ENCODE measurements at places on chromosomes 12 and 14.

DNA sequence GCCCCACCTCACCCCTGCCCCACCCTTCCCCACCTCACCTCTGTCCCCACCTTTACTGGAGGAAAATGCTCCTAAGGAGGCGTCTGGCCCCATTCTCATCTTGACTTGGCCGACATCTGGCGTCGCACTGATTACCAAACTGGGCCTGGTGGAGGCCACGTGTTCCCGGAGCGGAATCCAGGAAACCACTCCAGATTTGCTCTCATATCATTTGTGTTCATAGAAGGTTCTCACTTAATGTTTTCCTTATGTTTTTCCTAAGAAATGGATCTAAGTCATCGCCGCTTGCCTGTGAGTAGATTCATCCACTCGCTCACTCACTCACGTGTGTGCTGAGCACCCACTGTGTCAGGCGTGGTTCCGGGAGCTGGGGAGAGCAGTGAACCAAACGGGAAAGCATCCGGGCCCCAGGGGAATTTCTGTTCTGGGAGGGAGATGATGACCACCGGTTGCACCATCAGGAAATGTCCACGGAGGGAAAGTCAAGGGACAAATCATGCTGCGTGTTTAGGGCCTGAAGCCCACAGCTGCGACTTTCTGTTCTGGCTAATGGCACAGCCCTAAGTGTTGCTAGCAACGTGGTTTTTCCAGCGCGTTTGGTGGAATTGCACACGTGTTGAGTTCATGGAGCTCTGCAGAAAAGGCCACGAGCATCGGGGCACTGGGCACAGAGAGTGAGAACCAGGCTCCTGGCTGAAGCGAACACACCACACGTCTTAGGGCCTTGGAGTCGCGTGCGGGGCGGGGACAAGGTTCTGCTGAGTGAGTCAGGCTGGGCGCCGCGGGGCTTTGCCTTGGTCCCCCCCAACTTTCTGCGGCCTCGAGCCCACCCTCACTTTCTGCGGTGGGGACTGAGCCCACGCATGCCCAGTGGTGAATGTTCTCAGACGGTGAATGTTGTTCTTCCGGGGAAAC, 57.7 kb downstream of the ADGRD1 start:
- DNase-seq, result no peak

GRCh38 chr14:52094546-52095271, 25.9 kb upstream of the NID2 start:
- no peak for DNase-seq

GRCh38 chr12:84637926-84638325, 274.7 kb downstream of the SLC6A15 start:
- no peak for DNase-seq

DNA sequence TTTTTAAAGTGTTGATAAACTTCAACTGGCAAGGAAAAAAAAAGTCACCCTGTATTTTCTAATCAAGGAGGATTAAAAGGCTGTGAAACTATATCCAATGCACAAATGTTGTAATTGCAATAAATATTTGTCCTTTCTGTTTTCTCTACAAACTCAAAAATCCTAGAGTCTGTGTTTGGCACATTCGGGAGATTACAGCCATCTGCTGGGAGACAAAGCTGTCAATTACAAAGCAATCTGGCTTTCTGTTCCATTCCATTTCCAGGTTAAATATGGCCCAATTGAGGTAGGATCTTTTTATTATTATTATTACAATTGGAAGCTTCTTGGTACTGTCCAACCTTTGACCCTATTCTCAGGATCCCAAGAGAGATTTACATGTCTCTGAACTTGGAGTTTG, 295.9 kb downstream of the DIO2 start:
- no peak for DNase-seq

DNA sequence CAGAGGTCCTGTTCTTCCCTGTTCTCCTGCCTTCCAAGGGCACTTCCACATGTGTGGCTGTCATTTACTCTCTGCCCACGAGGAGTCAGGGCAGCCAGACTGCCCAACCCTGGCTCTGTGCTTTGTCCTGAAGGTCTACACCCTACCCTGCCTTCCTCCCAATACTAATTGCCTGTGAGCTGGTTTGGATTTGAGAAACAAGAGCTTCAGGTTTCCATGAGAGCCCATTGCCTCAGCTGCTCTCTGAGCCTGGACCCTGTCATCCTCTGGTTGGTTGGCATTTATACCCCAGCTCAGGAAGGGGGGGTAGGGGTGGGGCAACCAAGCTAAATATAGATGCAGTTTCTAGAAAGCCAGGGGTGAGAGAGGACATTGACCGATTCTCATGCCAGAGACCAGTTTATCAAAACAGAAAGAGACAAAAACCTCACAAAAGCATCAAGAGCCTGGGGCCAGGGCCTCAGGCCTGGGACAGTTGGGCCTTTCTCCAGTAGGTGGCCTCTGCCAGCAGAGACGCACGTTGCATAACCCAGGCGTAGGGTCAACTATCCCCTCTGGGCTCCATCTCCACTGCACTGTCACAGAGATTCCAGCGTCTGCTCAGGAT, 34.5 kb downstream of the VDR start:
- DNase-seq, result no peak

- no peak for DNase-seq
Observed at GRCh38 chr14:49972823-49973222, 79.9 kb downstream of the ARF6 start.

GRCh38 chr14:79275292-79275655, 936.0 kb downstream of the DIO2 start:
- no peak for DNase-seq

DNA sequence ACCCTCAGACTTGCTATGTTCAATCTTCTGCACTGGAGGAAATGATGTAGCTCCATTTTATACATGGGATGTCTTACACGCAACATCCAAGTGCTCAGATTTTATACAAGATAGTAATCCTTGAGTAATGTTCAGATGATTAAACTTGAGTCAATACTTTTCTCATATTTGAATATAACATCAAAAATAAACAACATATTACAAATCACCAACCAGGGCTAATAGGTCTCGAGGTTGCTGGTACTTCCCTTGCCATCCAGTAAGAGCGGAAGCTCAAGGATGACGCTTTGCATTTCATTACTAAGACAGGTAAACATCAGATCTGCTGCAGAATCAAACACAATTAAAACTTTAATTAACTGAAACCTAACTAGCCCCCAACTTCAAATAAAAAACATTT, 97.3 kb downstream of the FOXN3 start:
- no peak for DNase-seq

DNA sequence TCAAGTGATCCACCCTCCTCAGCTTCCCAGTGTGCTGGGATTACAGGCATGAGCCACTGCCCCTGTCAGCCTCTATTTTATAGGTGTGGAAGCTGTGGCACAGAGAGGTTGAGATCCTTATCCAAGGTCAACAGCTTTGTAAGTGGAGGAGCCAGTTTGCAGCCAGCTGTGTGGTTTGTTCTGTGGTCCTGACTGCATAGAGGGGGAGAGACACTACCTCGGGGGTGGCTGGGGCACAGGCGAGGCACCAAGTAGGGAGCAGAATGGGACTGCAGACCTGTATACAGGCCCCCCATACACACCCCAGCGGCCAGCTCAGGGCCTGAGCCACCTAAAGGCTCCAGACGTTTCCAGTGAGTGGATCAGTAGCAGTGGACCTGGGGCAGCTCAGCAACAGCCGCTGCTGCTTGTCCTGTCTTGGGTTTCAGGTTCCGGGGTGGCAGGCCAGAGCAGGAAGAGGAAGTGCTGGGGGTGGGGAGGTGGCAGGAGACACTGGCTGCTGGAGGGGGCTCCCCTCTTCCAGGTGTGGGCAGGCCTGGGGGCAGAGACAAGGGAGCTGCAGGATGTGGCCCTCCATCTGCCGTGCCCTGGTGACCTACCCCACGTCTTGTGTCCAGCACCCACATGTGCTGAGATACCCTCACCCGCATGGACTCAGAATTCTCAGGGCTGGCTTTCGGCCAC, 11.0 kb downstream of the ORAI1 start:
- peak; percentile 37 for DNase-seq

- DNase-seq, result no peak
Observed at GRCh38 chr14:68418174-68419118, 374.4 kb downstream of the ZFP36L1 start.

DNA sequence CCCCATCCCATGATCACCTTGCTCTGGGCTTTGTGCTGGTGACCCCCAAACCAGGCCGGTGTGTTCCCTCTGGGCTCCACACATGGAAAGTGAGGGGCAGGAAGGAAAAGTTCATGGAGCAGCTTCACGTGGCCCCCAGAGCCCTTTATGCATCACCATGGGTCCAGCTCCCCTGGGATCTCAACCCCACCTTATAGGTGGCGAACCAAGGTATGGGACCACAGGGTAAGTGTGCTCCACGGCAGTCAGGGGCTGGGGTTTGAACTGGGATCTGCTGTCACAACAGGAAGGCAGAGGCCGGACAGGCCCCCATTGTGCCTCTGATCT, 7.4 kb upstream of the BEGAIN start:
- DNase-seq, result no peak

Data from activated T-helper 1 cell treated with Interleukin-2 at 50 U/mL for 16 hours (primary cell).